CD4-positive, alpha-beta memory T cell (primary cell): ENCODE measurements at places on chromosomes 16 and 17. TPM values are rescaled to one million over a fixed set of nuclear protein-coding genes. Genes with fewer than 3 reads are reported as not detected.

GRCh38 chr17:17855976-17856375 lies 19.2 kb upstream of the SREBF1 start:
- no peak overlapping the region for H3K27ac ChIP-seq
- no peaks in the 10 kb centered on the region for H3K27me3 ChIP-seq
- H3K36me3 ChIP-seq: no peaks in the 10 kb centered on the region

DNA sequence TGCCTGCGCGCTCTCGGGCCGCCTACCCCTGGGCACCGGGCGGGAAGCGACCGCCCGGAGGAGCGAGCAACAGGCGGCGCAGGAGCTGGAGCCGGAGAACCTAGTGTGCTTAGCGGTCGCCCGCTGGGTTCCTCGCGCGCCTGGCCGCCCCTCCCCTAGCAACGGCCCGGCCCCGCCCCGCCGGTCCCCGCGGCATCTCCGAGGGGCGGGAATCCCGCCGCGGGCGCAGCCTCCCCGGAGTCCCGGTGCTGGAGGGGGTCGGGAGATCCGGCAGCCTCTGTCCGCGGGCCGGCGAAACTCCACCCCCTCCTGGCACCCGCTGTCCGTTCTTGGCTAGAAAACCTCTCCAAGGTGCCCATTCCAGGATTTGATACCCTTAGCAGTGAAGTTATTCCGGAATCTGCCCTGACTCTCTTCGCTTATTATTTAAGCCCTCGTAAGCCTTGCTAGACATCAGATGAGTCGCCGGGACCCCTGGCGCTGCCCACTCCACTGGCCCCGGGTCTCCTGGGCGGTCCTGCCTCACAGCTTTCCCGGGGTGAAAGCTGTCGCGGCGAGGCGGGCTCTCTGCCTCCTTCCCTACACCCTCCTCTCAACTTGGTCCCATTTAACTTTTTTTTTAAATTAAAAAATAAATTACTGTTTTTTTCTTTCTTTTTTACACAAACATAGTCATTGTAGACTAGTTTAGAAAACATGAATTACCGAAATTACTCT lies at the start of gene RPRML:
Gene RPRML, minus strand, starts transcription at position 107 of the 717 bp plus-strand sequence. CDS start 246 bp downstream, outside the sequence.
- peaks cover 21% of the 10 kb centered on the region for H3K27me3 ChIP-seq
- H3K4me3 ChIP-seq: no peak within 1 kb of the TSS
- peaks cover 12% of the 10 kb centered on the region for H3K4me1 ChIP-seq
- H3K27ac ChIP-seq: no peak within 1 kb of the TSS
- no peak for DNase-seq

DNA sequence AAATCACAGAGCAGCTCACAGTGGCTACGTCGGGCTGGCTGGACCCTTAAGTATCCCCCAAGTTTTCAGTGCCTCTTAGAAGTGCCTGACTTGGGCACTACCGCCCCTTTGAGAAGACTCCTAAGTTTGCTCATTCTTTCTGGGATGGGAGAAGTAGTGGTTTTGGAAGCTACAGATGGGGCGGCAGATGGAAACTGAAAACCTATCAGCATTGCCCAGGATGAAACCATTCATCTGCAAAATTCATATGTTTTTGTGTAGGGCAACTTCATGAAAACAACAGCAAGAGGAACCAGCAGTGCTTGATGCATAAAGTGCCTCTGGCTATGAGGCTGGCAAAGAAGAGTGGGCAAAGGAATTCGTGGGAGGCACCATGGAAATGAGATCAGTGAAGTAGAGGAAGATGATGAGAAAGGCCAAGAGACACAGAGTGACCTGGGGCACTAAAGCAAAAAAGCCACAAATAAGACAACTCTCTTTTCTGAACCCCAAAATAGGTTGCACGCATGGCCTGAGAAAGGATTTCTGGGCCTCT lies 277.1 kb downstream of the XYLT1 start:
- H3K4me1 ChIP-seq: no peaks in the 10 kb centered on the region
- no peak for DNase-seq
- H3K36me3 ChIP-seq: peaks cover 6% of the 10 kb centered on the region
- H3K27ac ChIP-seq: no peak overlapping the region
- H3K27me3 ChIP-seq: no peaks in the 10 kb centered on the region

The WNK4 gene
- 0.14 TPM for total RNA-seq

The TMEM88 gene
- total RNA-seq: 6.2 TPM

The LMF1 gene
- 50.0 TPM for total RNA-seq

The UTP4 gene
- 37.0 TPM for total RNA-seq

GRCh38 chr17:67469208-67469980 lies 92.3 kb downstream of the PITPNC1 start:
- no peaks in the 10 kb centered on the region for H3K36me3 ChIP-seq
- peak overlapping the region; percentile 29 for H3K27ac ChIP-seq
- peak overlapping the region; percentile 23 for H3K4me3 ChIP-seq

The CHAD gene
- total RNA-seq: not detected

The TBC1D3G gene
- total RNA-seq: not detected

GRCh38 chr16:72092832-72093447 lies 480 bp downstream of the TXNL4B start:
- H3K4me1 ChIP-seq: peaks cover 43% of the 10 kb centered on the region
- peaks cover 46% of the 10 kb centered on the region for H3K36me3 ChIP-seq
- H3K4me3 ChIP-seq: peak overlapping the region; percentile 82
- no peak for DNase-seq
- H3K27ac ChIP-seq: peak overlapping the region; percentile 90

DNA sequence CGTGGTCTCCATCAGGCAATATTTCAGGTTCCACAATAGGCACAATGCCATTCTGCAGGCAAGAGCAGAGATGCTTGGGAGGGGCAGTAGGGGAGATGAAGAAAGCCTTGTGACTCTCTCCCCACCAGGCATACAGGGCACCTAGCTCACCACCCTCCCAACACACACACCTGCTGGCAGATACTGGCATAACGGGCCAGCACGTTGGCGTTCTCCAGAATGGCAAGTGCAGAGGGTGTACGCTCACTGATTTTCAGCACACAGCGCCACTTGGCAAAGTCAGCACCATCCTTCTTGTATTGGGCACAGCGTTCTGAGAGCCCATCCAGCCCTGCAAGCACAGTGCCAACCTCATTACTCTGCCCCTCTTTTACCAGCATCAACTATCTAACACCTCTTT lies 2.2 kb downstream of the ALDOC start:
- no peak for DNase-seq
- H3K27ac ChIP-seq: no peak overlapping the region
- peaks cover 50% of the 10 kb centered on the region for H3K4me1 ChIP-seq
- no peaks in the 10 kb centered on the region for H3K36me3 ChIP-seq

GRCh38 chr16:30472328-30472942 lies at the start of gene ITGAL:
Gene ITGAL (plus strand): TSS chr16:30472742. CDS start chr16:30472838, 96 bp downstream.
- H3K4me3 ChIP-seq: peak within 1 kb of the TSS; percentile 77
- no peaks in the 10 kb centered on the region for H3K27me3 ChIP-seq
- peaks cover 67% of the 10 kb centered on the region for H3K4me1 ChIP-seq
- peak; percentile 89 for DNase-seq
- peak within 1 kb of the TSS; percentile 89 for H3K27ac ChIP-seq

- no peak for DNase-seq
- no peaks in the 10 kb centered on the region for H3K27me3 ChIP-seq
- no peak overlapping the region for H3K4me3 ChIP-seq
- no peaks in the 10 kb centered on the region for H3K36me3 ChIP-seq
Measured at GRCh38 chr16:72457243-72457940, 285.4 kb upstream of the PMFBP1 start.

GRCh38 chr17:41520821-41521521 lies 2.3 kb upstream of the KRT15 start:
- no peaks in the 10 kb centered on the region for H3K27me3 ChIP-seq
- H3K4me1 ChIP-seq: no peaks in the 10 kb centered on the region
- no peak for DNase-seq
- H3K4me3 ChIP-seq: no peak overlapping the region
- H3K36me3 ChIP-seq: no peaks in the 10 kb centered on the region

DNA sequence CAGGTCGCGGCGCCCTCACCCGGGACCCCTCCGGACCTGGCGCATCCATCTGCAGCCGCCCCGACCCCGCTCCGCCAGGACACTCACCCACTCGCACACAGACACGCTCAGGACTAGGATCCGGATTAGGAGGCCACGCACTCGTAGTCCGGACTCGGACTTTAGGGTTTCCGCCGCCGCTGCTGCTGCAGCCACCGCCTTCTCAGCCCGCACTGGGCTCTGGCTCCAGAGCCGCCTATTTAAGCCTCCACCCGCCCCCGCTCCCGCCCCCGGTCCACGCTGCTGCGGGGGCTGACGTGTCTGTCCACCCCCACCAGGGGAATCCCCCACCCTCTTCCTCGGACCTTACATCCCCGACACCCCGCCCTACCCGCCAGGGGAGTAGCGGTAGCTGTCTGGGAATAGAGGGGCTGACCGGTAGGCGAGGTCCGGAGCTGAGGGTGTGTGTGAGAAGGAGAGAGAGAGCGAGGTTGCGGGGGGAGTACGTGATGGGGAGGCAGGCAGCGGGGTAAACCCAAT lies at the start of gene RRAD:
Gene RRAD, minus strand, starts transcription at position 214 of the 519 bp plus-strand sequence. CDS start 356 bp downstream, outside the sequence.
- peaks cover 7% of the 10 kb centered on the region for H3K4me1 ChIP-seq
- peaks cover 11% of the 10 kb centered on the region for H3K27me3 ChIP-seq
- no peak for DNase-seq
- no peak within 1 kb of the TSS for H3K27ac ChIP-seq

The CD300H gene
- not detected for total RNA-seq

The PIP4K2B gene
- 55.9 TPM for total RNA-seq

The RNF135 gene
- 7.1 TPM for total RNA-seq

DNA sequence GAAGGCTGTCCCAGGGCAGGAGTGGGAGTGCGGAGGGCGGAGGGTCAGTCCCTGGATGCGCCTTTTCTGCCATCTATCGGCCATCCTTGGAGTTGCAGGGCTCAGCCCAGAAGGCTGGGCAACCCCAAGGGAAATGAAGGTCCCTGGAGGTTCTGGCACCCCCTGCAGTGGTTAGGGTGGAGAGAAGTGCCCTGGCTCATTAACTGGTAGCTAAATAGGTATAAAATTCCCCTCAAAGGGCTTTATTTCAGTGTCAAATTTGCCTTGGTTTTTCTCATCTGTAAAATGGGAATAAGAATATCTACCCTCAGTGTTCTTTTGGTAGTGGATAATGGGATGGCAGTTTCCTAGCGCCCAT lies 22.4 kb downstream of the C17orf75 start:
- H3K4me1 ChIP-seq: peaks cover 14% of the 10 kb centered on the region
- no peaks in the 10 kb centered on the region for H3K27me3 ChIP-seq
- no peaks in the 10 kb centered on the region for H3K36me3 ChIP-seq
- H3K4me3 ChIP-seq: peak overlapping the region; percentile 40

- no peak for DNase-seq
- no peaks in the 10 kb centered on the region for H3K4me1 ChIP-seq
- H3K36me3 ChIP-seq: no peaks in the 10 kb centered on the region
- no peak overlapping the region for H3K27ac ChIP-seq
Measured at GRCh38 chr17:78611607-78612006, 34.4 kb upstream of the DNAH17 start.

DNA sequence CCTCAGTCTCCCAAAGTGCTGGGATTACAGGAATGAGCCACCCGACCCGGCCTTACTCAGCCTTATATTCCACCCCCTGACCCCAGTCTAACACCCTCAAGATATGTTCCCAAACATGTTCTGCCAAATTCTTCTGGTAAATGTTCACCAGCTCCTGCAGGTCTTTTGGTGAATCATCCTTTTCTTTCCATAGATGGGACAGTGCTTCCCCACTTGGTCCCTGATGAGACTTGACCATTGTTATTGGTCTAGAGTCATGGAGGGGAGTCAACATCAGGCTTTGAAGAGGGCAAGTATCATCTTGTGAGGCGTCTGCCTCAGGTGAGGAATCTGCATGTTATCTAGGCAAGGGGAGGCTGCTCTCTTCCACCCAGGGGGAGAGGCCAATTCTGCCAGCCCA lies 10.4 kb upstream of the RUNDC3A start:
- H3K4me3 ChIP-seq: no peak overlapping the region
- no peaks in the 10 kb centered on the region for H3K36me3 ChIP-seq
- no peak overlapping the region for H3K27ac ChIP-seq
- H3K4me1 ChIP-seq: no peaks in the 10 kb centered on the region
- H3K27me3 ChIP-seq: no peaks in the 10 kb centered on the region
- DNase-seq: no peak

- no peaks in the 10 kb centered on the region for H3K36me3 ChIP-seq
- DNase-seq: no peak
- no peaks in the 10 kb centered on the region for H3K4me1 ChIP-seq
- no peak overlapping the region for H3K4me3 ChIP-seq
- no peak overlapping the region for H3K27ac ChIP-seq
Measured at GRCh38 chr16:86683441-86684194, 105.3 kb downstream of the FOXL1 start.

The UMOD gene
- not detected for total RNA-seq

DNA sequence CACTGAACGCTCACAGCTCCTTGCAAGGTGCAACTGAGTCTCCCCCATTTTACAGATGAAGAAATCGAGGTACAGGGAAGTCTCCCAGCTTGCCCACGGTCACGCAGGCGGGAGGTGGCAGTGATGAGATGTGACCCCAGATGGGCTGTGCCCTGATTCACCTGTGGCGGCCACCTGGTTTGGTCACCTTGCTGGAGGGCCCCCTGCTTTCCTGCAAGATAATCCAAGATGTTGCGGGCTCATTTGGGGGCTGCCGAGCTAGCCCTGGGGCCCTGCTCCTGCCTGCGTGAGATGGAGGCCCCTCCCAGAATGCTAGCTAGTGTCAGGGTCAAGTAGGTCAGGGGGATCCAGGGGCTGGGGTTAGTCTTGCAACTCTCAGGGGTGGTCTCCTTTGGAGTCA lies 59.6 kb upstream of the IL34 start:
- no peak overlapping the region for H3K27ac ChIP-seq
- H3K27me3 ChIP-seq: no peaks in the 10 kb centered on the region
- H3K4me1 ChIP-seq: no peaks in the 10 kb centered on the region
- H3K4me3 ChIP-seq: no peak overlapping the region
- DNase-seq: no peak
